Ureter (tissue), 1 donor: ENCODE measurements at places on chromosomes 3 and 15.

DNA sequence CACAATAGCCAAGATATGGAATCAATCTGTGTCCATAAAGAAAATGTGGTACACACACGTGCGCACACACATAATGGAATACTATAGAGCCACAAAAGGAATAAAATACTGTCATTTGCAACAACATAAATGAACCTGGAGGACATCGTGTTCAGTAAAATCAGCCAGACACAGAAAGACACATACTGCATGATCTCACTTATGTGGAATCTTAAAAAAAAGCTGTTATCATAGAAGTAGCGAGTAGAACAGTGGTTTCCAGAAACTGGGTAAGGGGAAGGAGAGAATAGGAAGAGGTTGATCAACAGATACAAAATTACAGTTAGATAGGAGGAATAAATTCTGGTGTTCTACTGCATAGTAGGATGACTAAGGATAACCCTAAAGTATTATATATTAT lies 11.1 kb downstream of the ATOSA start:
- no peak for DNase-seq

DNA sequence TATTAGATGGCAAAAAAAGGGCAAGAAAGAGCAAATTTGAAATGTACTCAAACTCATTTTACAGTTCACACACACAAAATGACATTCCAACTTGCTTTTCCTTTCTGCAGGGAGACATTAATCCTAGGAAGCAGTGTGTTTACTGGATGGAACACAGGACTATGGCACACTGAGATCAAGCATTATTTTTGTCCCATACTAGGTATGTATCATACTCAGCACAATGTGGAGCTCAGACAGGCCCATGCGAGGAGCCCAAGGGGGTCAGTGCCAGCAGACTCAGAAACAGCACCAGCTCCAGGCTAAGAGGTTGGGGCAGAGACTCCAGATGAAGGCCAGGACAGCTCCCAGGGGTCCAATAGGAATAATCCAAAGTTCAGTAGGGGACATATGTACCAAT lies 30.8 kb upstream of the SLC35G2 start:
- no peak for DNase-seq

DNA sequence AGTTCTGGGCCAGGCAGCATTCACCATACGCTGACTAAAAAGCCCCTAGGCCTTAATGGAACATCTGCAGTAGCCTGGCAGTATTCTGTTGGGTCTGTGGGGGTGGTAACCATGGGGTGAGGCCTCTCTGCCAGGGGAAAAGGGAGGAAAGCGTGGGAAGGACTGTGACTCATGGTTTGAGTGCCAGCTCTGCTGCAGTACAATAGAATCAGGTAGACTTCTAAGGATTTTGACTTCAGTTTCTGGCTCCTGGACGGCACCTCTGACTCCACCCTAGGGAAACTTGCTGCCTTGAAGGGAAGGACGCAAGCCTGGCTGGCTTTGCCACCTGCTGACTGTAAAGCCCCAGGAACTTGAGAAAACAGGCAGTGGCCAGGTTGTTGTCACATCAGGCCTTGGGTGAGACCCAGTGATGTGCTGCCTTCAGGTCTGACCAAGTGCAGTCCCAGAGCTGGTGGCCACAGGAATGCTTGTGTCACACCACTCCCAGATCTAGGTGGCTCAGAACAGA lies 148.6 kb downstream of the SUCNR1 start:
- no peak for DNase-seq

- DNase-seq, result peak; percentile 88
Measured at GRCh38 chr3:128584412-128585020, 66.1 kb downstream of the RPN1 start.

DNA sequence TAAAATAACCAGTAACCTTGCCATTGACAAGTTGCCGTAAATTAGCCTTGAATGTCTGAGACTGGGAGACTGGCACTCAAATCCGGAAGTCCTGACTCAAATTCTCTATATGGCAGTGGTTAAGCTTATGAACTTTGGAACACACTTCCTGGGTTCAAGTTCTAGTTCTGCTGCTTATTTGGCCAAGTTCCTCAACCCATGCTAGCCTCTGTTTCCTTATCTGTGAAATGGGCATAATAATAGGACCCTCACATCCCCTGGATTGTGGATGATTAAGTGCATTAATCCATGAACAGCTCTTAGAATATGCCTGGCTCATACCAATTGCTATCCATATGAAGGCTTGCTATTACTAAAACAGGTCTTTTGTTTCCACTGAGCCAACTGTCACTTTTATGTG lies 311.5 kb downstream of the EDEM1 start:
- no peak for DNase-seq

- no peak for DNase-seq
Measured at GRCh38 chr3:153356908-153357307, 194.9 kb downstream of the RAP2B start.

- DNase-seq, result no peak
Measured at GRCh38 chr3:23880703-23881339, 36.0 kb downstream of the NKIRAS1 start.

GRCh38 chr3:72338082-72338941 lies 509.9 kb downstream of the SHQ1 start:
- DNase-seq, result no peak

- DNase-seq, result no peak
Measured at GRCh38 chr3:44870375-44871061, 3.9 kb upstream of the TGM4 start.

DNA sequence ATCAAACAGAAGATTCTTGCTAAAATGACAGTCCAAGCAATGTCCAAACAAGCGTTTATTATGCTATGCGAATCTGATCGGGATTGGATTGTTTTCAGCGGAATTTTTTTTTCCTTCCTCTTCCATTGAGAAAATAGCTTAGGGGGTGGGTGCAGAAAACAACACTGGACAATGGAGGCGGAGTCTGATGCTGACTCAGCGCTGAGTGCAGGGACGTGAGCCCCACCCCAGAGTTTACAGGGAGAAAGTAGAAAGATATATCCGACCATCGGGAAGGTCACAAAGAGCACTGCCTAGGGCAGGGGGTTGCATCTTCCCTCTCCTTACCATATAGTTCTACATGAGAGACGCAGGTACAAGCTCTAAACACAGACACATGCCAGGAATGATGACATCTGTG lies 117.0 kb downstream of the FOXP1 start:
- DNase-seq, result no peak

- no peak for DNase-seq
Measured at GRCh38 chr3:171797873-171798272, 12.4 kb downstream of the PLD1 start.

- DNase-seq, result no peak
Measured at GRCh38 chr3:168612671-168613070, 516.9 kb upstream of the GOLIM4 start.

GRCh38 chr3:55252921-55253320 lies 234.2 kb downstream of the WNT5A start:
- DNase-seq, result no peak

GRCh38 chr3:171231361-171231760 lies 204.8 kb upstream of the SLC2A2 start:
- DNase-seq, result no peak

DNA sequence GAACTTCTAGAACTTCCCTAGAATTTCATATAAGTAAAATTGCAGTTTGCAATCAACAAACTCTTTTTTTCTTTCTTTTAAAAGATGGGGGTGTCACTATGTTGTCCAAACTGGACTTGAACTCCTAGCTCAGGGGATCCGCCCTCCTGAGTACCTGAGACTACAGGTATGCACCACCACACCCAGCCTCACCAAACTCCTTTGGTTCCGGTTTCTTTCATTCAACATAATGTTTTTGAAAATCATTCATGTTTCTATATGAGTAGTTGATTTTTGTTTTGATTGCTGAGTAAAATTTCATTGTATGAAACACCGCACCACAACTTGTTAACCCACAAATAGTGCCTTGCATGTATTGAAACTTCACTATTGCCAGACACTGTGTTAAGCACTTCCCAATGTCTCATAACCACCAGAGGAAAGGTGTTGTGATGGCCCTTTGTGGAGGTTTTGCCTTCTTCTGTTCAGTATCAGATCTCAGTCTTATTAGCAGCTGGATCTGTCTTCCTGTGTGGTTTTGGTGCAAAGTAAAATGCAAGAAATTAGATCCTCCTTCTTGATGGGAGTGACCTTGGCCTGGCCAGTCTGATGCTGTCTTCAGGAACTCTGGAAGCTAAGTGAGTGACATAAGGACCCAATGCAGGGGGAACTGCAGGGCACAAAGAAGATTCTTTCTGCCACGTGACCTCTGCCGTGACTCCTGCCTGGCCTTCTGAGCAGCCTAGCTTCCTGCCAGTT lies 78.8 kb upstream of the UBE2E1 start:
- no peak for DNase-seq

DNA sequence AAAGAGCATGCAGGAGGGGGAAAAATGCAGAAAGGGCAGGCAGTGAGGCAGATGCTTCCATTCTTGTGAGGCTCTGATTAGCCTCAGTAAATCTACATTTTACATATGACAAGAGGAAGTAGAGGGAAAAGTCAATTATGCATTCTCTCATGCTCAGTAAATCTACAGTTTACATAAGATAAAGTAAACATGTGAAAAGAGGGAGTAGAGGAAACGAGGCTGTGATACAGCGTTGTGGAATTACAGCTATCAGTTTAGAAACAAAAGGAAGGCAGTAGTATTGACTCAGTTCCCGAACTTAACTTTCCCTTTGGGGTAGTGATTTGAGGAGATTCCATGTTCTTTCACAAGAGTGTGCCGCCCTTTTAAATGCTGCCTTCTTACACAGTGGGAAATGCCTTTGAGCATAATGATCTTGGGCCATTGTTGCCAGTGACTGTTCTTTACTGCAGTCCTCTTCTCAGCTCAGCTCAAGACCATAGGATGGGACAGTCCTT lies 39.3 kb downstream of the OSTN start:
- no peak for DNase-seq

GRCh38 chr3:194031867-194032635 lies 103.9 kb upstream of the HES1 start:
- no peak for DNase-seq

- DNase-seq, result no peak
Measured at GRCh38 chr15:39781967-39782302, 706 bp downstream of the FSIP1 start.

- DNase-seq, result no peak
Measured at GRCh38 chr15:66017792-66018487, 148.6 kb downstream of the RAB11A start.

DNA sequence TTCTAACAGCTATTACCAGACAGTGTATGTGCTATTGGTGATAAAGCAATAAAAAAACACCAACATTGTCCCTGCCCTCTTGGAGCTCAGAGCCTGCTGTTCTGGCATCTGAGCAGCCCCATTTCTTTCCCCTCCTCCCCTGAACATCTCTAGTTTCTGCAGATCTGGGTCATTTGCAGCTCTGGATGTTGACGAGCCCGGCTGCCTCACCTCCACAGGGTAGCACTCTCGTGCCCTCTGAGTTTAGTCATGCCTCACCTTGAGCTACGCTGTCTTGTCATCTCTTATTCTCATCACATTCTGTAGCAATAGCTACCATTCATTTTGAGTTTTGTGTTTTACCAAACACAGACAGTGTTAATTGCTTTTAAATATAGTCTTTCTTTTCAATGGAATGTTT lies 30.0 kb upstream of the GPR171 start:
- no peak for DNase-seq

GRCh38 chr3:138348754-138349739 lies 668 bp downstream of the MRAS start:
- DNase-seq, result no peak

DNA sequence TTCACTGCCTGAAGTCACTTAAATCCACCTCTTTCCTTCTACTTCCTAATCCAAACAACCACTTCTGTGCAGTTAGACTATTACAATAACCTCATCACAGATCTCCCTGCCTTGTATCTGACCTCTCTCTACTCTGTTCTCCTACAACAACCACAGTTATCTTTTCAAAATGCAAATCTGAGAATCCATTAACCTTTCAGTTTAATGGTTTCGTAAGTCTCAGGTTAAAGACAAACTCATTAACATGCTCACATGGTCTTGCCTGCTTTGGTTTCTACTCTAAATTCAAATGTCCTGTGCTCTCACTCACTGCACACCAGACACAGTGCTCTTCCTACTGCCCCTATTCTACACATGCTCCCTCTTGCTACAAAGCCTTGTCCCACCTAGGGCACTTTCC lies 406.5 kb upstream of the THBS1 start:
- DNase-seq, result no peak

DNA sequence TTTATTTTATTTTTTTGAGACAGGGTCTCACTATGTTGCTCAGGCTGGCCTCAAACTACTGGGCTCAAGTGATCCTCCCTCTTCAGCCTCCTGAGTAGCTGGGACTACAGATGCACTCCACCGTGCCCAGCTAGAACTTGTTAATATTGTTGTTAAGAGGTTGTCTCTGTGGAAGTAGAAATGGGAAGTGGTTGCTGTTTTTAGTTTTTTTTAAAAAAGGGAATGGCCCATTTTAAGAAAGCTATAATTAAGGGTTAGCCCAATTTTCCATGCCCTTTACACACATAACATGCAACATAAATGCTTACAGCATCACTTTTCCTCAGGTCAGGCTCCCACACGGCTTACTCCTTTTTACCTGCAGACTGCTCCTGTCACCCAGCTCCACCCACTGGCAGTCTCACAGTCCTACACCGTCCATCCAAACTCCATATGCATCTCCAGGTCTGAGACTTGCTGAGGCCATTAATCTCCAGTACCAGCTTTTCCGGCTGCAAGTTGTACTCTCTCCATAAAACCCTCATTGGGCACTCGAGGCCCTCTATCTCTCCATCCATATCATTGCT lies 19.8 kb downstream of the MORC1 start:
- no peak for DNase-seq

GRCh38 chr3:196643201-196643749 lies 3.8 kb downstream of the NRROS start:
- no peak for DNase-seq

GRCh38 chr15:52263563-52264282 lies 31.9 kb downstream of the MYO5C start:
- DNase-seq, result no peak

DNA sequence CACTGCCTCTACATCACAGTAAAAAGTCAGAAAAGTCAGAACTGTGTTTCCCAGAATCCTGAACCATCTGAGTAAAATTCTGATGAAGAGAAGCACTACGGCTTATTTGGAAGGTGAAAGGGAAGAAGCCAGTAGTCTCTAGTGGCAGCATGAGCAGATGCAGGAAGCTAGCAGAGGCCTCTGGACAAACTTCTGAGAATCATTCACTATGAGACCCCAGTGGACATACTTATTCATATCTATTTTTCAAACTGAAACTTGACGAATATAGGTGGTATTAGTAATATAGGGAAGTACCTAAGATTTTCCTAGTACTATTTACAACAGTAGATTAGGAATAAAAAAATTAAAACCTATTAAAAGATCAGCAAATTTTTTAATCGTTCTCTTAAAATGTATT lies 272.8 kb upstream of the TTC14 start:
- no peak for DNase-seq

DNA sequence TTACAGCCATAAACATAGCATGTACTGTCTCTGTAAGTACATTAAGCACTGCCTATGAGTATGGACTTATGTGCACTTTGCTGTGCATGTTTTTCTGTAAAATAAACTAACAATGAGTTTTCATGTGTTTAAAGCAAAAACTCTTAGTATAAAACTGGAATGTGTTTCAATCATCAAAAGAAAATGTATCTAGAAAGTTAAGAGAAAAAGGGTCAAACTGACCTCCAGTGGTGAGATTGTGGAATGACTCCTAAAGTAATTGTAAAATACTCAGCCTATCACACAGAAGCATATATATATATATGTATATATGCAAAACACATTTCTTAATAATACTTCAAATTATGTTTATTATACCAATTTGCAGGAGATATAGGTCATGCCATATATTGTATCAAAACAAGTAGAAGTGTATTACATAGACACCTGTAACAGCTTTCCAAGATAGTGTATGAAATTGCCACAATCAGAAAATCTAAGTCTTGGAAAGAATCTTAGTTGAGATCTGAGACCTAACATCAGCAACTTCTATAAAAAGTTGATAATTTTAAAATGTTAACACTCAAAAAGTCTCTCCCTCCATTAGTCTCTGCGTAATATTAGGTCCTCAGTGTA lies 199.6 kb downstream of the FMN1 start:
- DNase-seq, result no peak
